ENCODE measurements at places on chromosomes 7 and 10.

DNA sequence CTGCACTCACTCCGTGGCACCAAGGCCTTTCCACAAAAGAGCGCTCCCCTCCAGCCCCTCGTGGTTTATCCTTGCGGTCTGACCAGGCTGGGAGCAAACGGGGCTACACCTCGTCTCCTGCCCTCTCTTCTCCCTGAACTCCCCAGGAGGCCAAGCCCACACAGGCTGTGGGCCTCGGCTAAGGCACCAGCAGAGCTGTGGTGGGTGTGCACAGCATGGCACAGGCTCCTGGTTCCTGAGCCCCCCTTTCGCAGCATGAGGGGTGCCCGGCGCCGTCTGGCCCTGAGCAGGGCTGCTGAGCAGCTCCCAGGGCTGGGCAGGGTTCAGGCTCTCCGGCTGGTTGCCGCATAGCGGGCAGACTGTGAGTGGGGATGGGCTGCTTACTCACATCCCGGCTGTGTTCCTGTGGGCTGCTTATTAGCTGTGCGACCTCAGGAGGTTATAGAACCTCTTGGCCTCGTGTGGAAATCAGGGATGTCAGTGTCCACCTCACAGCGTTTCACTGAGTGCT, 90.4 kb downstream of the ZMIZ1 start:
- DNase-seq: no peak

GRCh38 chr7:64905547-64905946, 2.5 kb downstream of the ZNF273 start:
- no peak for DNase-seq

GRCh38 chr7:87877366-87878040, 1.2 kb downstream of the DBF4 start:
- no peak for DNase-seq

DNA sequence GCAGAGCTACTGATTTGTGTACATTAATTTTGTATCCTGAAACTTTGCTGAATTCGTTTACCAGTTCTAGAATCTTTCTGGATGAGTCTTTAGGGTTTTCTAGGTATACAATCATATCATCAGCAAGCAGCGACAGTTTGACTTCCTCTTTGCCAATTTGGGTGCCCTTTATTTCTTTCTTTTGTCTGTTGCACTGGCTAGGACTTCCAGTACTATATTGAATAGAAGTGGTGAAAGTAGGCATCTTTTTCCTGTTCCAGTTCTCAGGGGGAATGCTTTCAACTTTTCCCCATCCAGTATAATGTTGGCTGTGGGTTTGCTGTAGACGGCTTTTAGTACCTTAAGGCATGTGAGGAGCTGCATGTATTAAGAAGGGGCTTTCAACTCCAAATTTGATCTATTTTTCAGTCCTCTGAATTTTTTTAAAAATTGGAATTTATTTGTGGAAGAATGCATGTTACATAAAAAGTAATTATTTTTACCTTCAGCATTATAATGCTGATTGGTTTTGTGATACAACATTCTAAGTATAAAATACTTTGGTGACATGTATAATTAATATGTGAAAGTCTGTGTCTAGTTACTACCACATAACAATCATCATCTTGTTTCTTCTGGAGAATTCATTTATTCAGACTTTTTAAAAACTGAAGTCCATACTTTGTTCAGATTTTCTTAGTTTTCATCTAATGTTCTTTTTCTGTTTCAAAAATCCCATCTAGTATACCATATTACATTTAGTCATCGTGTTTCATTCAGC, 49.6 kb downstream of the CPED1 start:
- no peak for DNase-seq

GRCh38 chr10:121741248-121741792, 143.1 kb upstream of the FGFR2 start:
- DNase-seq: no peak

Measured in activated CD8-positive, alpha-beta memory T cell treated with anti-CD3 and anti-CD28 coated beads for 1 hour (primary cell).